CD4-positive, alpha-beta T cell treated with Interleukin-12 subunit alpha and Interleukin-12 subunit beta, for 1 hour (primary cell): ENCODE measurements at places on chromosomes 1 and 21.

DNA sequence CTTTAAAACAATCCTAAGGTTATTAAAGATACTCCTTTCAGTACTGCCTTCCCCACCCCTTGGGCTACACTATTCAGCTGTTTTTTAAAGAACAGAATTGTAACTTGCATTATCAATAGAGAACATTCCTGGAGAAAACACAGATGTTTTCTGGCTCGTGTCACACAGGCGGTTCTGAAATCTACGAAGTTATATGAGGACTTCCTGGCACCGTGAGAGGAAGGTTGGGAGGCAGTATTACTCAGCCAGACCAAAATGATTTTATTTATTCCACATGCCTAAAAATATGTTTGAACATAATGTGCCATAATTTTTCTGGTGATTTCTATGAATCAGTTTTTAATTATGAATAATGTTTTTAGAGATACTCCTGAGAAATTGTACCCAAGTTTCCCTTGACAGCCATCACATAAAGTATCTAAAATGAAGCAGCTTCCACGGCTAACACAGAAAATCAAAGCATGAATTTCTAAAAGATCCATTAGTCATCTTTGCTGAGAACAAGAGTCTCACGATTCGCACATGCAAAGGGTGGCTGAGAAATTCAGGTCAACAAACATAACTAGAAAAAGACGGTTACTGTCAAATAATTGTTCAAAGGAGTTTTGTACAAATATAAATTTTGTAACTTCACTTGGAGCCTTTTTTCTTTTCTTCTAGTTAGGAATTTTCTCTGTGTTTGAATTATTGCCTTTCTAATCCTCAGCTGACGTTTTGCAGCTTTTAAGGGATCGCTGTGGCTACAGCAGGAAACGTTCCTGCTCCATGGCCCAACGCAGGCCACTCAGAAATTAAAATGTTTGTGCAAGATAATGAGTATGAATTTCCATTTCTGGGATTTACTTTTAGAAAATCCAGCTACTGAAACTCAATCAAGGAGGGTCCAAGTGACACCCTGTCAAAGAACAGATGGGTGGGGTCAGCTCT lies 8.0 kb upstream of the SIM2 start:
- DNase-seq, result no peak

GRCh38 chr1:63674238-63674864 lies 81.1 kb downstream of the PGM1 start:
- DNase-seq, result no peak

GRCh38 chr1:44909901-44910544 lies 67.0 kb upstream of the PTCH2 start:
- DNase-seq, result no peak

- DNase-seq, result no peak
These were observed 11.6 kb upstream of the BARHL2 start for GRCh38 chr1:90728502-90729287.

GRCh38 chr1:81681601-81682266 lies 119.0 kb upstream of the ADGRL2 start:
- no peak for DNase-seq

DNA sequence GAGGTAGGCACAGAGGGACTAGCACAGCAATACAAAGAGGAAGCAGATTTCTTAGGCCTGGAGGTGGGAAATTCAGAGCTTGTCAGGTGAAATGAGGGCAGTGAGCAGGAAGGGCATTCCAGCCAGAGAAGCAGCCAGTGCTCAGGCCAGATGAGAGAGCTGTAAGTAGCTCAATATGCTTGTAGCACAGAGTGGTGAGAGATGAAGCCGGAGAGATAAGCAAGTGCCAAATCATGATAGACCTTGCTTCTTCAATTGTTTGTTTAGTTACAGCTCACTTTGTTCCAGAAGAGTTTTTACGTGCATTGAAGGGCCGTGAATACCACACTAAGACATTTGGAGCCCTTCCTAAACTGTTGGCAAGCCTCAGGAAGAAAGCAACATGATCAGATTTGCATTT lies 42.0 kb upstream of the ADAMTS1 start:
- DNase-seq, result no peak

DNA sequence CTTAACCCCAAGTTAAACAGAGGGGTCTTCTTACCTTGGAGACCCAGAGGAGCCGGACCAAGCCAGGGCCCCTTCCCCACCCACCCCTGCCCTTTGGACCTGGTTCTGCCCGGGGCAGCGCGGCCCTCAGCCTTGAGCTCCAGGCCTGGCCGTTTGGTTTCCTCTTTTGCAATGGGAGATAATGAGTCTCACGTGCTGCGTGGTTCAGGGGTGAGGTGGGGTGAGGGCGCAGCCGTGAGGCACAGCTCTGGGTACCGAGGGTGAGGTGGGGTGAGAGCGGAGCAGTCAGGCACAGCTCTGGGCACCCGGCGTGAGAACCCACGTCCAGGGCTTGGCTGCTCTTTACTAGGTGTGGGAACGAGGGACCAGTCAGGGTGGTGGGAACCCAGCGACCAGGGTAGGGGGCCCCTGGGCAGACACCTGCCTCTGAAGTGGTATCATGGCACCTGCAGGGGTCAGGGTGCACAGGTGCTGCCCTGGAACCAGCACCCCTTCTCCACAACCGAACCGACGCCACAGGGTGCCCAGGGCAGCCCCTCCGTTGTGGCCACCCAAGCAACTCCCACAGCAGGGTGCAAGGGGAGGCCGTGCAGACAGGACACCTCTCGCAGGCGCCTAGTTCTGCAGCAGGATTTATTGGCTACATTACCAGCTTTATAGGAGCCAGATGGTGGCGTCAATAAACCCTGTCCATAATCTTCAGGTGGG lies 182.2 kb downstream of the PRDM16 start:
- DNase-seq, result no peak

DNA sequence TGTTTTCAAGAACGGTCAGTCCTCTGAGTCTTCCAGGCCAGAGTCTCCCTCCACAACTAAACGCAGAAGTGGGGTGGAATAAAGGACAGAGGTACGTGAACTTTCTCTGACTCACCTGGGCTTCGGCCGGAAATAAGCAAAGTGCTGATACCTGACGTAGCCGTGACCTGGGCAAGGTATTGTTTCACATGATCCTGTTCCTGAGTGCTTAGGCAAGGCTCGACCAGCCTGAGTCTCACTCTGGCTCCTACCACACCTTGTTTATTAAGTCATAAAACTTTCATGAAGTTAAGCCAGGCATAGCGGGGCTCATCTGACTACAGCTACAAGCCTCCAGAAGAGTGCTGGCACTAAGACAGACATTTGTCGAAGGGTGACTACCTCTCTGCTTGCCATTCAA lies 327.5 kb downstream of the SETD4 start:
- no peak for DNase-seq
